ENCODE measurements at places on chromosomes 3 and 15. TPM values are rescaled to one million over a fixed set of nuclear protein-coding genes. Genes with fewer than 3 reads are reported as not detected.

DNA sequence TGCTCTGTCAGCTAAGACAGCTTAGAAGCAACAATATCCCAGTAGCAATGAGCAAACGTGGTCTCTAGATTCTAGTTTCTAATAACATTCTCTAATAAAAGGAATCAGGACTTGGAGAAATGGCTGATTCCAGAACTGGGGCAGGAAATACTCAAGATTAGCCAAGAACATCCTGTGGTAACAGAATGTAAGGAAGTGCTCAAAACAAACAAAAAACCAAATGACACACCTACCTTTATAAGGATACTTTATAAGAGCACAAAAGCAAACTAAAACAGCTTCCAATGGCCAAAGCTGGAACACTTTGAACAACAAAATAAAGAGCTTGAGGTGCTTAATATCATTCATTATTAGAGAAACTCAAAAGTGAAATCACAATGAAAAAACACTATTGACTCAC, 33.1 kb upstream of the EIF5A2 start:
- DNase-seq = no peak

- no peak for DNase-seq
Observed at GRCh38 chr3:33833408-33834095, 35.1 kb downstream of the PDCD6IP start.

Gene PLEKHO2
- 2.7 TPM for total RNA-seq

DNA sequence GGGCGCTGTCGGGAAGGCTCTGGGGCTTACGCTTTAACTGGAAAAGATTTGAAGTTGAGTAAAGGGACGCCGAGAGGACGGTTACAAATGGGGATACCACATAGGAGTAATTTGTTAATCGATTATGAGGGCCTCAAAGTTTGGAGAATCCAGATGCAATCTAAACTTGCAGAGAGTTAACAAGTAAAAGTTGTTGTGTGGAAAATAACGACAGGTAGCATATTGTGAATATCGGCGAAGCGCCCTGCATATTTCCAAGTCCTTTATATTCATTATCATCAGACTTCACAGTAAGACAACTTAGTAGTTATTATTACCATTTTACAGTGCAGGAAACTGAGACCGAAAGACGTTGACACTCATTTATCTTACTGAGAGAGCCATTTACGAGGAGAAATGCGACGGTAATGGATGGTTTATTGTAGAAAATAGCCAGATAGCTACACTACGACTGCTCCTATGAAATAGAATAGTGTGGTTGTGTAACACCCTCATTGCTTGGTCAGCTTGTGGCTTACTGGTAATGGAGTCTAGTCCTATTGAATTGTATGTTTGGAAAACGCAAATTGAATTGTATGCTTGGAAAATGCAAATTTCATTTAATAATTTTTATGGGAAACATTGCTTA, 700 bp downstream of the MKRN2 start:
- peak; percentile 58 for DNase-seq

Gene WDR6
- total RNA-seq = 112 TPM

Gene SV2B
- total RNA-seq = 0.96 TPM

GRCh38 chr3:151544164-151544548, 83.3 kb upstream of the IGSF10 start:
- DNase-seq = no peak

- DNase-seq = no peak
Observed at GRCh38 chr15:48021336-48022086, 99.3 kb upstream of the SLC24A5 start.

Gene TLR9
- total RNA-seq = not detected

Measured in MCF 10A (cell line).